ENCODE measurements at places on chromosomes 4 and X.

DNA sequence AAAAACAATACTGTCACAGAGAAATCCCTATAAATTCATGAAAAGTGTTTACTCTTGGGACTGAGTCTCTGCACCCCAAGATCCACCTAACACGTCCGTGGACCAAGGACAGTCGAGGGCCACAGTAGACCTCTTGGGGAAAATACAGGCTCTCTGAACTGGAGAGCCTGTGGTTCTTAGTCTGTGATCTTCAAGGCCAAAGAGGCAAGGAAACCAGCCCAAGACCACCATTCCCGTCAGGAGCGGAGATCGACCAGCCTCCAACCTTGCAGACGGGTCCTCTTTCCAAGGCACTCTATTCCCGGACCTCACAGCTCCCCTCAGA is 1.6 kb upstream of the APBB2 start:
- DNase-seq, result no peak

DNA sequence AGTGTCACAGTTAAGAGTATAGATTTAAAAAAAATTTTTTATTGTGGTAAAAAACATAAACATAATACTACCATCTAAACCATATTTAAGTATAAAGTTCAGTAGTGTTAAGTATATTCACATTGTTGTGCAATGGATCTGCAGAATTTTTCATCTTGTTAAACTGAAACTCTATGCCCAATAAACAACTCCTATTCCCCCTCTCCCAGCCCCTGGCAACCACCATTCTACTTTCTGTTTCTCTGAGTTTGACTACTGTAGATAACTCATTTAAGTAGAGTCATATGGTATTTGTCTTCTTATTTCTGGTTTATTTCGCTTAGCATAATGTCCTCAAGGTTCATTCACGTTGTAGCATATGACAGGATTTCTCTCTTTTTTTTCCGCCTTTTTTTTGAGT is 112.4 kb downstream of the PTTG2 start:
- DNase-seq, result no peak

GRCh38 chr4:28232376-28232775 is 1371.7 kb downstream of the STIM2 start:
- DNase-seq, result no peak

DNA sequence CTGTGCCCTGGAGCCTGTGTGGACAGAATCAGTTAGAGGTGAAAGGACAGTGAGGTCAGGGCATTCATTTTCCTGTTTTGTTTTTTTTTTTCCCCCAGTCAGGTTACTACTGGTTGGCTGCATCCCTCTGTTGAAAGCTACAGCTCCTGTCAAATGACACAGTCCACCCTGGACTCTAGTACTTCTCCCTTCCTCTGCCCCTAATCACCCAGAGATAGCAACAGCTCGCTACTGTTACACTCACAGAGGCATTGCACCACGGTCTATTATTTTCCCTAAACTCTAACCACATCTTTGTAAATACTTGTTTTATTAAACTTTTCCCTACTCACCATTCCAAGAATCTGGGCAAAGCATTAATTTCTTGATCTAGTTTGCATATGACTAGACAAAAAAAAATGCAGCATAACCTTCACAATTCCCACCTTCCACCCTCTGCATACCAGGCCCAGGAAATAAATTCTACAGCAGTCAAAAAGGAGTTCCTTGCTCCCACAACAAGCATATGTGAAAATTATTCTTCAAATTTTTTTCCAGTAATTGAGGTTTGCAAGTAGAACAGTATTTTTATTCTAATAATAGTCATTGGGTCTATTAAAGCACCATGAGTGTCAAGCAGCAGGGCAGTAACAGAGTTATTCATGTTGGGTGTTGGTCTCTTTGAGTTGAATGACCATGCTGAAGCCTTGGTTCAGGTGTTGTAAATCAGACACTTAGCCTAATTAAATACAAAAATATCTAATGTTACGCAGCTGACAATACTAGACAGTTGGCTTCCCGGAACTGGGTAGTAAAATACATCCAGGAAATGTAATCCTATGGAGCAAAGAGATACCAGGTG is 329.2 kb downstream of the INPP4B start:
- no peak for DNase-seq

- no peak for DNase-seq
These were observed 322.0 kb downstream of the TMA16 start for GRCh38 chr4:163816494-163816893.

DNA sequence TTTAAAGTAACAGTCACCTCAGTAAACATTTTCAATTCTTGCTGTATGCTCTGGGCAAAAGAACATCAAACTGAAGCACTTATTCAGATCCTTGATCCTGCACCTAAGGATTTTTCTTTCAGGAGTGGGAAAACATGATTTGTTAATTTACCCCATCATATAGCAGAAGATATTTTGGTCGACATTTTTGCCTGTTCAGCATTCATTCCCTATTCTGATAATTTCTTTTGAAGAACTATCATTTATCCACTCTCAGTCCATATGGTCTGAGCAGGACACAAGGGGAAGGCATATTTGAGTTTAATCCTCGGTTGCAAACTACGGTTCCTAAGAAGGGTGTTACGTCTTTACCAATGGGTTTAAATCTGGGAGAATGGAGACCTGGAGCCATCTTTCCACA is 1.2 kb upstream of the CLOCK start:
- no peak for DNase-seq

DNA sequence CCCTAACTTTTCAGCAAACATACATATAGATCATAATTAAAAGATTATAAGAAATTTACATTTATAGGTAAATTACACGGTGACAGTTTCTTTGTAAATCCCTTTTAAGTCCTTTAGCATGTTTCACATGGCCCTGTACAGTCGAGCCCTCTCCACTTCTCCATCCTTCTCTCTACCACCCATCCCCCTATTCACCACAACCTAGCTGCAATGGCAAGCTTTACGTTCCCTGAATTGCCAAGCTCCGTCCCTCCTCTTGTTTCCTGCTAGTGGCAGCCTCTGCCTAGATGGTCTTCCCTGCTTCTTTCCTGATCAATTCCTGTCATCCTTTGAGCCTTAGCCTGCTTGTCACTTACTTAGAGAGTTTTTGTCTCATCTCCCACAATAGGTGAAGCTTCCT is 116.2 kb downstream of the TMA16 start:
- DNase-seq, result no peak

DNA sequence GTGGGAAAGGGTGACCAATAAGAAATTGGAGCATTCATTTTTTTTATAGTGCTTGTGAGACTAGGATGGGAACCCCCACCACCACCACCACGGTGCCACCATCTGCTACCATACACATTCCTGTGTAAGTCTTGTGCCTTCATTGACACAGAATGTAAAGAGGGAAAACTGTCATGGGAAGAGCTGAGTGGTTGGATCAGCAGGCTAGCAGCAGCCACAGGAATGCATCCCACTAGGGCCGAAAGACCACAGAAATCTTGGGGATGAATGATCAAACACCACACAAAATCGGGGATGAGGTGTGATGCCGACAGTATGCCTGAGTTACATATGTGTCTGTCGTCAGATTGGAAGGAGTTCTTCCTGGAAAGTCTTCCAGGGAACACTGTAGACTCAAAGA is 69.2 kb downstream of the SRPX start:
- no peak for DNase-seq

DNA sequence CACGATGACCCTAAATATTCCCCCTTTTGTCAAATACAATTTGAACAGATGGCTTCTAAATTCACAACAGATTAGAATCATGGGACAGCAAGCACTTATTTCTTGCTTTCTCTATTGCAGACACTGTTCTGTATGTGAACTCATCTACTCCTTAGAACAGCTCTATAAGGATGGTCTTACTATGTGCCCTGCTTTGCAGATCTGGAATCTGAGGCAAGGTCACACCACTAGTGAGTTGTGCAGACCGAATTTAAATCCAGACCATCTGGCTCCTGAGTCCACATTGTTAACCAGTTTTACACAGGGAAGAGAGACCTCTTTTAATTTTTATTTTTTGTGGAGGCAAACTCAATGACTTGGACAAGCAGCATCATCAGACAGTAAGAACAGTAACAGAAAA is 50.2 kb downstream of the GPRIN3 start:
- DNase-seq, result no peak

DNA sequence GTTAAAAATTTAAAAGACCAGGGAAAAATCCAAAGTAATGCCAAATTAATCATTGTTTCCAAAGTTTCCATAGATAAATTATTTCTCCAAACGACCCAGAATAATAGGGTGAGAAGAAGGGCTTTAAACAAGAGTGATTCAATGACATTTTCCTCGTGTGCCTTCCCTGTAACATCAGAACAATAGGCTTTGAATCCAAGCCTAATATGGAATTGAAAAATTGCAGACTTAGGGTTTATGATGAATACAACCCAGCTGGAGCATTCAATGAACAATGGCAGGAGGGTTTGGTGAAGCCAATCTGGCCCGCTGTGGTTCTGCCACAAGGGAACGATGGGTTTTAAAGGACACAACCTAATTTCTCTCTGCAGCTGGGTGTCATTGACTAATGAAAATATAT is 94.2 kb downstream of the CBLL2 start:
- DNase-seq, result no peak

GRCh38 chr4:101224358-101225218 is 122.7 kb downstream of the PPP3CA start:
- no peak for DNase-seq

- no peak for DNase-seq
These were observed 57.1 kb upstream of the NPFFR2 start for GRCh38 chr4:71974681-71975080.

Measured in HepG2 (cell line).